T-helper 1 cell (primary cell): ENCODE measurements at places on chromosomes 1 and 21.

DNA sequence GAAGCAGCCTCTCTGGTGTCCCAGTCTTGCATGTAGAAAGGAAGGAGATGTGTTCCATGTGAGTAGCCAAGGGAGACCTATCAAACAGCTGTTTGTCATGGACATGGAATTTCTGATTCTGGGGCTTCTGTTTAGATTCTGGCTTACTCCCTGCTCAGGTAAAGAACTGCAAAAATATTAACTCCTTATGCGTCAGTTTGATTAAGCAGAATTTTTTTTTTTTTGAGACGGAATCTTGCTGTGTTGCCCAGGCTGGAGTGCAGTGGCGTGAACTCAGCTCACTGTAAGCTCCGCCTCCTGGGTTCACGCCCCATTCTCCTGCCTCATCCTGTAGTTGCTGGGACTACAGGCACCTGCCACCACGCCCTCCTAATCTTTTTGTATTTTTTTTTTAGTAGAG, 6.8 kb downstream of the ARV1 start:
- no peak for DNase-seq

- DNase-seq = peak; percentile 39
Measured at GRCh38 chr21:32770871-32771523, 558 bp downstream of the PAXBP1 start.

- DNase-seq = no peak
Measured at GRCh38 chr1:80050085-80050484, 1043.6 kb upstream of the ADGRL4 start.

- no peak for DNase-seq
Measured at GRCh38 chr1:54378874-54379554, 27.2 kb downstream of the SSBP3 start.

DNA sequence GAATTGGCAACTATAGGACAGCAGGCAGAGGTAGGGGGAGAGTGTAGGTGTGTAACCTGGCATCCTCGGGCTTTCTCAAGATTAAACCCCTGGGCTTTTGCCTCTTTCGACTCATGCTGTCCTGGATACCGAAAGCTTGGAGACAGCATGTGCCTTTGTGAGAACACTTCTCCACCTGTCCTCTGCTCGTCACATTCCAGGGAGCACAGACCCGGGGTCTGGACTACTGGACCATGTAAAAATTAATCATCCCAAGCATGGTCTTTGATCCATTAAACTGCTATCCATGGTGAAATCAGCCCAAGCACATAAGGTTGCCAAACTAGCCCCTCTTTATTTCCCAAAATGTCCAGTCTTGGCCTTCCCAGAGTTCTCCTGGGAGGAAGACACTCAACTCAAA, 9.0 kb upstream of the RNF186 start:
- DNase-seq = no peak

GRCh38 chr1:155307247-155307740, 1.4 kb upstream of the FDPS start:
- no peak for DNase-seq

DNA sequence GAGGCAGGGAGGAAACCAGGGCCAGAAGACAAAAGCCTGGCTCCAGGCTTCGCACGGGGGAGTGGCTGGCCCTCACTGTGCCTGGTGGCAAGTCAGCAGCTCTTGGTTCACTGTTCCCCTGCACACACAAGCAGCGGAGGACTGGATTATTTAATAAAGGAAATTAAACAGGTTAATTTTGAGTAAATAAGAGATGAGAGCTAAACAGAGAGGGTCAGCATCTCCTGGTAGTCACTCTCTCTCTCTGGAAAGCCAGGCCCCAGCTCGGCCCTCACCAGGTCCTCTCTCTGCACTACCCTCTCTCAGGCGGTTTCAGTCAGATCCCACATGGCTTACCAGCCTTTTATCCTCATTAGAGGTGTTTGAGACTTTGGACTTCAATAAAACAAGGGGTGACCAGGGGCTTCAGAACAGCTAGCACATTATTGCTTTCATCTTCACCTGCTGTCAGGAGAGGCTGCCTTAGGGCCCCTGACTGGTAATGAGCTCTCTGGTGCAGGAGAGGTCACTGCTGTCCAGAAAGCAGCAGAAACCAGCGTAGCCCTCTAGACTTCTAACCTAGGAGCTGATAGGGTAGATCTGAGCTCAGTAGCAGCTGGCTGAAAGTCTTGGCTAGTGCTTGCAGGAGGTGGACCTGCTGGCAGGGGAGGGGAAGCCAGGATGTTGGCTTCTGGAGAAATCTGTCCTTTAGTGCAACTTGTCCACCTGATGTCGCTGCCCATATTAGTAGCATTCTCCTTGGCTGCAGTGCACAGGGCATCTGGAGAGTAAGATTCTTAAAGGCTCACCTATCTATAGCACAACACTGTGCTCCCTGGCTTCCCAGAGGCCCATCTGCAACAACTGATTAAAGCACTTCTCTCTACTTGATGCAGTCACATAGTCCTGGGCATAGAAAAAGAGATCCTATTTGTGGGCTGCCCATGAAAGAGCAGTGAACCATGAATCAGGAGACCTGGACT, 45.9 kb downstream of the SYT6 start:
- no peak for DNase-seq

GRCh38 chr1:207951652-207952051, 40.7 kb upstream of the CD34 start:
- DNase-seq = no peak

DNA sequence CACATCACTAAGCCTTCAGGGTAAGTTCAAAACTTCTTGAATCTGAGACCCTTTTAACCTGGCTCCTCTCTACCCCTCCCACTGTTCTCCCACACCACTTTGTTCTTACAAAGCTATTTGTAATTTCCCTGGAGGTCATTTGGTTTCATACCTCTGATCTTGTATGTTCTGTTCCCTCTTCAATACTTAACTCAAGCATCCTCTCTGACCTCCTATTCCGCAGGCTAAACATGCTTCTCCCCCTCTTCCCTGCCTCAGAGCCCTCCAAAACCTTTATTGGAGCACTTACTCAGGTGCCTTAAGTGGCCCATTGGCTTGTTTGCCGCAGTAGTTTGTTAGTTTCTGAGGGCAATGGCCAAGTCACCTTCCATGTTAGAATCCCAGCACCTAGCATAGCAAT, 54.8 kb downstream of the SSX2IP start:
- DNase-seq = no peak

GRCh38 chr1:18109756-18110597, 2.4 kb downstream of the IGSF21 start:
- DNase-seq = no peak

GRCh38 chr21:40972151-40972550, 125.2 kb upstream of the DSCAM start:
- DNase-seq = no peak

- no peak for DNase-seq
Measured at GRCh38 chr1:244060686-244061085, 9.6 kb downstream of the ZBTB18 start.

GRCh38 chr1:11053758-11054137, 6.1 kb downstream of the SRM start:
- no peak for DNase-seq

- no peak for DNase-seq
Measured at GRCh38 chr1:224492015-224492414, 57.4 kb upstream of the WDR26 start.

DNA sequence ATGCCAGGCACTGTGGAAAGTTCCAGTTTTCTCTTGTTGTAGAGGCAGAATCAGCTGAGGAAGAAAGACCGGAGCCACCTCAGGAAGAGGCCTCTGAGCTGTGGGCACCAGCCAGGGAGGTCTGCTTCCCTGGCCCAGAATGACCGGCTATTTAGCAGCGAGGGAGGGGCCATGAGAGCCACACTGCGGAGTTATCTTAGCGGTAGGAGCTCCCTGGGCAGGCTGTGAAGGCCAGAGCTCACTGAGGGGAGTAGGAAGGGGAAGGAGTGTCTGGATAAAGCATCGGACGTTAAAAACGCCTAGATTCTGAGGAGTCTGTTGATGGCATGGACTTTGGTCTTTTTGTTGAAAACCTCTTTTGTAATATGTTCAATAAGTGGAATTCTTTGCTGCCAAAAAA, 36.5 kb downstream of the TSEN15 start:
- DNase-seq = no peak

DNA sequence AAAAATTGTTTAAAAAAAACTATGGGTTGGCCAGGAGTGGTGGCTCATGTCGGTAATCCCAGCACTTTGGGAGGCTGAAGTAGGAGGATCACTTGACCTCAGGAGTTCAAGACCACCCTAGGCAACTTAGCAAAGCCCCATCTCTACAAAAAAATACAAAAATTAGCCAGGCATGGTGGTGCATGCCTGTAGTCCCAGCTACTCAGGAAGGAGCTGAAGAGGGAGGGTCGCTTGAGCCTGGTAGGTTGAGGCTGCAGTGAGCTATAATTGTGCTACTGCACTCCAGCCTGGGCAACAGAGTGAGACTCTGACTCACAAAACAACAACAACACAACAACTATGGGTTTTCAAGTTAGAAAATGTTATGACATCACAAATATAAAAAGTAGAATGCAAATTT, 16.4 kb downstream of the SLAMF7 start:
- DNase-seq = no peak

DNA sequence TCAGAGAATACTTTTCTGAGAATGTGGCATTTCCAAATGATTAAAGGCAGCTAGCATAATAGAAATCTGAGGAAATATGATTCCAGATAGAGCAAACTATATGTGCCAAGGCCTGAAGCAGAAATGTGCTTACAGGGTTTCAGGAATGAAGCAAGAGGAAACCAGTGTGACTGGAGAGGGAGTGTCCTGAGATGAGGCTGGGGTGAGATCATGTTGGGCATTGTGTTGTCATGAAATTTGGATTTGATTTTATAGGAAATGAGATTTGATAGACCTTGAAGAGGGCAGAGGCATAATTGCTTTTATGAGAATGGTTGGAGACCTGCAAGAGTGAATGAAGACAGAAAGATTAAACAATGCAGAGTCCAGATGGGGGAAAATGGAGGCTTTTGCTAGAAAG, 338.1 kb upstream of the SNX7 start:
- no peak for DNase-seq

DNA sequence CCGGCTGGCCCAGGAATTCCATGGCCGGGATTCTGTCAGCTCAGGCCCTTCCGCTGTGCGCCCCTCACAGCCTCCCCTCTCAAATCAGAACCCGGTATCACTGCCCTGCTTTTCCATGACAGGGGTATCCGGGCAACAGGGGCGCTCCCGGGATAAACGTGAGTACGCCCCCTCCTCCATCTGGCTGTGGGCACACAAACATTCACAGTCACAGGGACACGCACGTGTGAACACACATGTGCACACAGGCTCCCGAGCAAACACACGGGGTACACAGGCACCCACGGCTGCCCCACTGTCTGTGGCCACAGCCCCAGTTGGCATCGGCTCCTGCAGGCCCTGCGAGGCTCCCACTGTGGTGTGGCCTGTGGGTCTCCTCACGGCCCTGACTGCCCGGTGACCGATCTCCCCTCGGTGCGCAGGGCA, 16.7 kb downstream of the COL6A1 start:
- peak; percentile 5 for DNase-seq
